ENCODE measurements at places on chromosomes 3 and 15.

DNA sequence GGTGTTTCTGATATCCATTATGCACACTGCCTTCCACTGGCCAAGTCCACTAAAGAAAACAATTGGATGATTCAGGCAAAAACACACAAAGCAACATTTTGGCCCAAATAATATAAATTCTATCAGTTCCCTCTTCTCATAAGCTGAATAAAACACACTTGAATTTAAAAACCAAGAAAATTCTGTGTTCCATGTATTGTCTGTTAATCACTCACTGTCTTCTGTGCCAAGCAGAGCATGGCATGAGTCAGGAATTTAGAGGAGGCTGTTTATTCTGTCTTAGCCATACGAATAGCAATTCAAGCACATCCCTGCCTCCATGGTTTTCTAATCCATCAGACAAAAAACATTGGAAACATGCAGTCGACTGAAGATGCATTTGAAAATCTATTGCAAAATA, 215.6 kb upstream of the UMPS start:
- DNase-seq, result no peak

- peak; percentile 45 for DNase-seq
Measured at GRCh38 chr15:57382215-57382614, 5.9 kb downstream of the CGNL1 start.

DNA sequence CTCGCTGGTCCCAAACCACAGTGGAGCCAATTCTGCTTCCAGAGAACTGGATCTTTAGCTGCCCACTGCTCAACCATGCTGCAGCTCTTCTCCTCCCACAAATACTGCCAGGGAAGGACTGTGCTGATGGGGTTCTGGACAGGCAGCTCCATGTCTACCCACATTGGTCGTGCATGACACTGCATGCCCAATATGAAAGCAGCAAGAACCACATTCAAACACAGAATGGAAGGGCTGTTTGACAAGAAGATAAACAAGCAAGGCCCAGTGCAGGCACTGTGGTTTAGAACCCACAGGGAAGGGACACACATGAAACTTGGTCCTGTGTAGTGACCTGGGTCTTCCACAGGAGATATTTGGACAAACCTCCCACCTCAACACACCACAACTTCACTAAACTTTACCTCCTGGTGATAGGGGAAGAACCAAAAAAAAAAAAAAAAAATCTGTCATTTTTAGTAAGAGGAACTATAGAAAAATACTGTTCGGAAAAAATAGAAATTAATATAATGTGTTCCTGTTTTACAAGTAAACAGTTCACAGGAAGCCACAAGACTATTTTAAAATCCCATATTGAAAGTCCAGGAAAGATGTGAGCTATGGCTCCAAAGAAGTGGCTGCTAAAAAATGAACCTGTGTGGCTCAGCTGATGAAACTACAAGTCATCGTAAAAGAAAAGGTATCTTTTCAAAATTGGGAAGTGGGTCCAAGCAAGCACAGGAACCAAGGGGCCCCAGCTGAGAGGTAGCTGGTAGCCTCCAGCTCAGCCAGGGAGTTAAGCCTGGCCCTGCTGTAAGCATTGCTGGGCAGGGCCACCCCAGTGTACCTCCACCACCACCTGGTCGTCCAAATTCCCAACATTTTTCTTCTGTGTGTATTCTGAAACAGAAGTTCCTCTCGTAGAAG, 77.7 kb upstream of the ACAN start:
- DNase-seq, result no peak

DNA sequence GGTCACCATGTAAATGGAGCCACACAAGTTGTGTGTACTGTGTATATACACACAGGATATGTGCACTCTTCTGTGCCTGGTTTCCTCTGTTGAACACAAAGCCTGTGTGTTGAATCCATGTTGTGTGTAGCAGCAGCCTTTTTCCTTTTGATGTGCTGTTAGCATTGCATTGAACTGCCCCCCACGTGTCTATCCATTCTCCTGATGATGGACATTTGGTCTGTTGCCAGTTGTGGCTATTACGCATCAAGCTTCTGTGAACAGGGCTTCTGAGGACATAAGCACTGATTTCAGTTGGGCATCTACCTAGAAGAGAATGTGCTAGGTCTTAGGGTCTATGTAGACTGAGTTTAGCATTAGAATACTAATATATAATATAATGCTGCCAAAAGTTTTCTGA, 77.4 kb downstream of the LSM3 start:
- DNase-seq, result no peak

- DNase-seq, result no peak
Measured at GRCh38 chr15:91113030-91113429, 13.0 kb downstream of the SV2B start.

GRCh38 chr3:150409512-150410310, 1.6 kb downstream of the TSC22D2 start:
- peak; percentile 88 for DNase-seq

GRCh38 chr3:47722859-47723258, 58.8 kb downstream of the SMARCC1 start:
- no peak for DNase-seq

DNA sequence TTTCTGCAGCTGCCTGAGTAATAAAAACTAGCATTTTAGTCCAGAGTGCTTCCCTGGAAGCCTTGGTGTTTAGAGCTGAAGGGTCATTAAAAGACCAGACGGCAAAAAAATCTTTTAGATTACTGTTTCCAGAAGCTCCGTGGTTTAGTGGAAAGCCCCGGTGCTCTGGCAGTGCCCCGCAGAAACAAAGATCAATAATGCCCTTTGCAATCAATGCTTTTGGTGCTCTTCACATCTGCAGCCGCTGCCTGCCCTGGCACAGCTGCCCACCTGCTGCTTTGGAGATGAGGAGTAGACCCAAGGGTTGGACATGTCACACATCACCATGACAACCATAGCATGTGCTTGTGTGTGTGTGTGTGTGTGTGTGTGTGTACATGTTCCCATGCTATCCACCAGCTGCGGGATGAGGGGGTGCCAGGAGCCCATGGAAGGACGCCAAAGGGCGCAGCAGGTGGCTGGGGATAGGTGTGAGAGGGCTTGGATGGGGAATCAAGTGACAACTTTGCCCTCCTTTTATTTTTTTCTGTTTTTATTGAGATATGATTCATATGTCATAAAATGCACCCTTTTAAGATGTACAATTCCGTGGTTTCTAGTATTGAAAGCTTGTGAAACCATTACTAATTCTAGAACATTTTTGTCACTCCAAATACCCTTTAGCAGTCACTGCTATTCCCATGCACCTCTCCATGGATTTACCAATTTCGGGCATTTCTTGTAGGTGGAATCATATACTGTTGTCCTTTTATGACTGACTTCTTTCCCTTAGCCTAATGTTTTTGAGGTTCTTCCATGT, 75.7 kb upstream of the KLHL25 start:
- DNase-seq, result no peak

DNA sequence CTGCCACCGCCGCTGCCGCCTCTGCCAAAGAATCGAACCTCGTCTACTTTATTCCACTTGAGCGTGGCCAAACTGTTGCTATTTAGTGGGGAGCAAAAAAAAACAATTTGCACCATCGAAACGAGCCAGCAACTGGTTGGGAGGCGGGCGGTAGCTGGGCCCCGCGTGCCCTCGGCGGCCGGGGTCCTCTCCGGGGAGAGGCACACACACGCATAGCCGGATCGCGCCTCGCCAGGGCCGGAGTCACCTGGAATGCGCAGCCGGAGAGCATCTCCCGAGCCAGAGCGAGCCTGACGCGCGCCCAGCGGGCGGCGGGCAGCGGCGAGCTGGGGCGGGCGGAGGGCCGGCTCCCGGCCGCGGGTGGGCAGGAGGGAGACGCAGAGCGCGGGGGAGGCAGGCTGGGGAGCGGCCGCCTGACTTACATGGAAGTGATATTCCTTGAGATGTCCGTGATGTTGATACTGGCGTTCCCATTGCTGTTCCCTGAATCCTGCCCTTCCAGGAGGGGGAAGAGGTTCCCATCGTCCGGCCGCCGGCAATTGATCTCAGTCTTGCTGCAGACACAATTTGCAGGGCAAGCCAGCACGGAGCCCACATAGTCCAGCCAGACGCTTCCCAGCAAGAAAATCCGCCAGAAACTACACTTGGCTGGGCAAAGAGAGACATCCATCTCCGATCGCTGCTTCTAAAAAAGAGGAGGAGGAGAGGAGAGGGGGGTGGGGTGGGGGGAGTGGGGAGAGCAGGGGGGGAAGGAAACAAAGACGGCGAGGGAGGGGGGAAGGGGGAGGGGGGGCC, 858 bp downstream of the NTRK3 start:
- DNase-seq, result no peak

GRCh38 chr3:146308222-146308621, 57.3 kb upstream of the PLSCR4 start:
- DNase-seq, result no peak

GRCh38 chr3:184884359-184885017, 72.5 kb downstream of the VPS8 start:
- no peak for DNase-seq

DNA sequence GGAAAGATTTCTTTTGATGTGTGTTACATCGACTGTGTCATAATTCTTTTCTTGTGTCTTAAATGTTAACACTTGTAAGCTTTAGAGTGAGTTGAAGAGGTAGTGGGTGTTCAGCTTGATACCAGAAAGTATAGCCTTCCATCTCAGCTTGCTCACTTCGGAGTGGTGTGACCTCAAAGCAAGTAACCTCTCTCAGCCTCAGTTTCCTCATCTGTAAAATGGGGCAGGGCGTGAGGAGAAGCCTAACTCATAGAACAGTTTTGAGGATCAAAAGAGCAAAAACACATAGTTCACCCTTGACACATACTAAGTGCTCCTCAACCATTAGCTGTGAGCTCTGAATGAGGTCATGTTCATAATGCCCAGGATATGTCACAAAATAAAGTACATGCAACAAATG, 434.8 kb upstream of the PROK2 start:
- DNase-seq, result no peak

- no peak for DNase-seq
Measured at GRCh38 chr15:41292521-41292920, 39.9 kb downstream of the OIP5 start.

DNA sequence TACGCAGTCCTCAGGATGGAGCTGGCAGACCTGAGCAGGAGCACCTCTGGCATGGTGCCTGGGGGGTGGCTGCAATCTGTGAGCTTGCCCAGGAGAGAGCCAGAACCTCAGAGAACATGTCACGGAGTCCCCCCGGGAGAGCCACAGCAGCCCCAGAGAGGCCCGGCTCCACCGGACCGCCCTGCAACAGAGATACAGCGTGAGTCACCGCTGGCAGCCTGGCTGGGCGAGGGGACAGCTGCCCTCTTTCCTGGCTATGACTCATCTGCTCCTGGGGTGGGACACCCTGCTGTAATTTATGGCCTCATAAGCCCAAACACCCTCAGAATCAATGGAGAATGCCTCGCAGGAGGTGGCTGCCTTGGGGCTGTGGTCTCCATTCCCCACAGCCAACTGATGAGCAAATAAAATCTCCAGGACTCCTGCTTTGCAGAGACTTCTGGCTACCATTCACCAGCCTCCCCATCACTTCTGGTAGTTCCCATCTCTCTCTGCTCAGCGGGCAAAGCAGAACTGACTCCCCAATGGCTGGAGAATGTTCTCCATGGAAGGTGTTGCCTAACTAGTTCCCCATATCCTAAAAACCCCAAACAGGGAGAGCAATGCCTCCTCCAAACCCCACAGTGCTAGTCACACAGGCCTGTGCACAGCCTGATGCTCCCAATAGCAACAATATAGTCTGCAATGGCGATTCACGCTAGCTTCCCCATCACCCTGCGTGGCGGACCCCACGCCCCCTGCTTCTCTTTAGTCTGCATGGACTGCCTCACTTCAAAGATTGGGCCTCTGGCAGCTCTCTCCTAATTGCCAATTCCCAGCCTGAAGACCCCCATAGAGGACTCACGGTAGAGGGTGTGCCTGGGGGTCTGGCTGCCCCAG, 21.6 kb downstream of the ACSBG1 start:
- peak; percentile 85 for DNase-seq

DNA sequence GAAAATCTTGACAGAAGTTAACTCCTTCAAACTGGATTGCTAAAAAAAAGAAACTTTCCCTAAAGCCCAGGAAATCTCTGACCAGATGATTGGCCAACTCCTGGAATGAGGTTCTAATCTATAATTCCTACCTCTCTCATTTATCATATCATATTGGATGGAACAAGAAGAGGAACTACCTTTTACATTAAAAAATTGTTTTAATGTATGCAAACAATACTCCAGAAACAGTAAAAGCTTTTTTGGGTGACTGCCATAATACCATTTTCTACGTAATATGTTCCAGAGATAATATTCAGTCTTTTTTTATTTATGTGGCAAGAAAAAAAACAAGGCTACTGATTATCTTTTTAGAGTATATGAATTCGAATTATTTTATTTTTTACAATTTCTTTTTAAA, 204.4 kb downstream of the TUSC7 start:
- no peak for DNase-seq

DNA sequence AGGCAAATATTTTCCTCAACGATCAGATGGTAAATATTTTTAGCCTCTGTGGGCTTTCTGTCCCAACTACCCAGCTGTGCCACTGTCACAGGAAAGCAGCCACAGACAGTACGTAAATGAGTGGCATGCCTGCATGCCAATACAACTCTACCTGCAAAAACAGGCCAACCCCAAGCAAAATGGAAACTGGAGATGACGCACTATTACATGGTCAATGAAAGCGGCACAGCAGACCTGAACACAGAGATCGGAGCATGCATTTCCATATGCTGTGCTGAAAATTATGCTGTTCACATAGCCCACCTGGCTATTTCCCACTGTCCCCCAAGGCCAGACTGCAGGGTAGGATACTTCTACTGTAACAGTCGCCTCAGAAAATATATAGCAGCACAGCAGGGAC, 57.8 kb downstream of the HERC2 start:
- no peak for DNase-seq

- DNase-seq, result no peak
Measured at GRCh38 chr3:157091083-157091833, 68.7 kb downstream of the CCNL1 start.

GRCh38 chr15:41656188-41656587, 4.0 kb upstream of the MGA start:
- no peak for DNase-seq

- no peak for DNase-seq
Measured at GRCh38 chr15:58224068-58224467, 85.9 kb downstream of the AQP9 start.

GRCh38 chr3:64160000-64160695, 65.1 kb downstream of the PRICKLE2 start:
- no peak for DNase-seq

- no peak for DNase-seq
Measured at GRCh38 chr15:62886431-62887071, 156.0 kb upstream of the TPM1 start.

DNA sequence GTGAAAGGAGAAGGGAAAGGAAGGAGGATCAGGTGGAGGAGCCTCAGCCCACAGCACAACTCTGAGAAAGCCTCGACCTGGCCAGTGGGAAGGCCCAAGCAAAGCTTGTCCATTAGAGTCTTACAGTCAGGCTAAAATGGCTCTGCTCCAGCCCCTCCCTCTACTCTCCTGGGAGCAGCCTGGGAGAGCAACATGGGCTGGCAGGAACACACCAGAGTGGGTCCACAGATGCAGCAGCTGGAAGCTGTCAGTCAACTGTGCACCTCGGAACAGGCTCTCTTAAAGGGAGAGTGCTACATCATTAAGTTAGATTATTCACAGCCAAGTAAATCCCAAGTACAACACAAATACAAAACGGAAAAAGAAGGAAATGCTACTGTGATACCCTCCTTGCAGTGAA, 98.0 kb upstream of the LIMD1 start:
- DNase-seq, result no peak

- no peak for DNase-seq
Measured at GRCh38 chr15:70835415-70835814, 18.5 kb downstream of the LARP6 start.

- DNase-seq, result peak; percentile 66
Measured at GRCh38 chr3:62665627-62666437, 209.4 kb downstream of the CADPS start.

- DNase-seq, result no peak
Measured at GRCh38 chr3:23859012-23859743, 53.4 kb downstream of the UBE2E1 start.

- no peak for DNase-seq
Measured at GRCh38 chr3:57559526-57559925, 3.5 kb downstream of the PDE12 start.
